ENCODE measurements at places on chromosomes 7 and 10.
A peak's percentile ranks its signal among the peaks of the same experiment; 100 is the strongest.

DNA sequence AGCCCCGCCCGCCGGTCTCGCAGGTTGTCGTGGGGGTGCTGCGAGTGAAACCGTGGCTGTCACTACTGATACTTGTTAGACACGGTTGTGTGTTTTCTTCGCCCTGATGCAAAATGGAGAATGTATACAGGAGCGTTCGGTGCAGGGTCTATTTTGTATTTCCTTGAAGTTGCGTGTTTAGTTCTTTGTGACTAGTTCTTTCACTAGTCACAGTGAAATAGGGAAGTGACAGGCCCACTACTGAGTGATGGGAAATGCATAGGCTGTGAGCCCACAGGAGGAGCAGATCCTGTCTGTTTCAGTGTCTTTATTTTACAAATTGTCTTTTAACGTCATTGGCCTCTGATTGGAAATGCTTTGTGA, 675 bp downstream of the ABRAXAS2 start:
- no peak for DNase-seq

- peak; percentile 73 for DNase-seq
Observed at GRCh38 chr10:98374217-98374985, 40.6 kb downstream of the PYROXD2 start.

DNA sequence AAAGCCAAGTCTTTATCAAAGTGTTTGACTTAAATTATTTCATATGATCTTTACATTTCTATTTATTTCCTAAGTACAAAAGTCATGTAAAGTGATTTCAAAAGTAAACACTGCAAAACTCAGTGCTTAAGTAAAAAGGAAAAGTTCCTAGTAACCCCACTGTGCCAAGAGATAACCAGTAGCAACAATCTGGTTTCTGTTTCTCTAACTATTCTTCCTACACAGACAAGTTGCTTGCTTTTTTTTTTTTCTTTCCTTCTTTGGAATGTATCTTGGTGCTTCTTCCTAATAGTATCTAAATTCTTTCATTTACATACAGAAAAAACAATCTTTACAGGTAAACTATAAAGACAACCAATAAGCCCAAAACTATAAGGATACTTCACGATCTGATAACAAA, 3.1 kb downstream of the JCAD start:
- DNase-seq, result no peak

DNA sequence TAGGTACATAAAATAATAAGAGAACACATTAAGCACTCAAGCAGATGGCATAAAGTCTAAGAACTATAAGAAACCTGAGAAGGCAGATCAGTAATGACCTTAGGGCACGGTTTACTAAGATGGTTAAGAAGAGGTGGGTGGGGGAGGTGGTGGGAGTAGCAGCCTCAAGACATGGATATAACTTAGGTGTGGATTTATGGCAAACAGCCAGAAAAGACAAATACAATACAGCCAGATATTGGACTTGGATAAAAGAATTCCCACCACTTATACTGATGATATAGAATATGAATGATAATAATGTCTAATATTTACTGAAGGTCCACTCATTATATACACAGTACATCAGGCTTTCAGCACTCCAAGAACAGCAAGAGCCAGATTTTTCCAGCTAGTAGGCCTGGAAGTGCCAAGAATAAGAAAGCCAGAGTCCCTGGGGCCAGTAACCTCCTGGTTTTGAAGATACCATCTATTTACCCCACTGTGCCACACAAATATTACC, 11.9 kb downstream of the DPY19L1 start:
- DNase-seq, result no peak

DNA sequence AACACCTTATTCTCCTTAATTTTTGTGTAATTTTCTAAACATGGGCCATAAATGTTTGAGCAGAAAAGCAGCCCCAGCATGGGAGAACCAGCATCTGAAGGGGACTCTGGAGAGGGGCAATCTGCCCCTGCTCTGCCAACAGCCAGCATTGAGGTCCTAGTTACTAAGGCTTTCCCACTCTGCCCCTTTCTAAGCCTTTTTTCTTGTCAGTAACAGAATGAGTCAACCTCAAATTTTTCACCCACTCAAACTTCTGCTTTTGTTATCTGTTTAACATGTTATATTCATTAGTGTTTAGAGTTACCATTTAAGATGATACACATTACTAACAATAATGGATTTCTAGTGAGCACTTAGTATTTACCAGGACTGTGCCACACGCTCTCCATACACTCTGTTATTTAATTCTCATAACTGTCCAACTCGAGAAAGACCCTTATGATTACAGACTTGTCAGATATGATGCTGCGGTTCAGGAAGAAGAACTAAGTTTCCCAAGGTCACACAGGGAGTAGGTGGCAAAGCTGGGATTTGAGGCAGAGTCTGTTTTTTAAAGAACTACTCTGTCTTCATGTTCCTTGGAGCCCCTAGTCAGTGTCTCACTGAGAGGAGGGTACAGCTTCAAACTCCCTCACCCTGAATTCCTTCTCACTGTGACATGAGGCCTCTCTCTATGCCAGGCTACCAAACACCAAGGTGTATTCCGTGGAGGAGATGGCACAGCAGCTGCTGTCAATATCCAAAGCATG, 19.9 kb upstream of the GPAM start:
- no peak for DNase-seq

All from Daoy (cell line).